ENCODE measurements at places on chromosomes 11 and 22.
A peak's percentile ranks its signal among the peaks of the same experiment; 100 is the strongest.

- no peak for DNase-seq
Measured at GRCh38 chr11:8011371-8011770, 24.2 kb downstream of the EIF3F start.

DNA sequence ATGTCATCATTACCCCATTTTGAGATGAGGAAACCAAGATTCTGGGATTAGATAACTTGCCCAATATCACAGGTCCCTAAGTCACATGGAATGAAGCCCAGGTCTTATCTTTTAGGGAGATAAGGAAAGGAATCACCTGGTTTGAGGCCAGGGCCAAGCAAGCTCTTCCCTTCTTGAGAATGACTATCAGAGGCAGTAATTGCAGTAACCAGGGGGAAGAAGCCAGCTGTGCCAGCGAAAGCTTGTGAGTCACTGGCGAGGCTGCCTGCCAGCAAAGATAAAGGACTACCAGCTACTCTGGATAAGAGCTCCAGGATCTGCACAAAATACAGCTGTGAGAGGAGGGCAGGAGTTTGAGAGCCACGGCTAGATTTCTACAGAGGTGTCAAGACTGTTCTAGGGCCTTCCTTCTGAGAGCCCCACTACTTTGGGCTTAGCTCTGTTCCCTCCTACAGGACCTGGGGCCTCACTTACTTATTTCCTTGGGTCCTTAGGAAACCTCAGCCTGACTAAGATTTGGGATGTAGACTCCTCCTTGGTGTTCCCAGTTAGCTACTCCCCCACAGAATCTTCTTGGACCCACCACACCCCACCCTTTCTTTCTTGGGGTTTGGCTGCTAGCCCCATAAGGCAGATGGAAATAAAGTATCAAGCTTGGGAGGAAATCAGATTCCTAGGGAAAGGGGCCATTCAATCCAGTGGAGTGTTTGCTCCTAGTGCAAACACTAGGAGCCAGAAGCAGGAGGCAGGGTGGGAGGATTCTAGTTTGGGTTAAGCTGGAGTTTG is 9.7 kb upstream of the CCKBR start:
- DNase-seq: peak; percentile 88

DNA sequence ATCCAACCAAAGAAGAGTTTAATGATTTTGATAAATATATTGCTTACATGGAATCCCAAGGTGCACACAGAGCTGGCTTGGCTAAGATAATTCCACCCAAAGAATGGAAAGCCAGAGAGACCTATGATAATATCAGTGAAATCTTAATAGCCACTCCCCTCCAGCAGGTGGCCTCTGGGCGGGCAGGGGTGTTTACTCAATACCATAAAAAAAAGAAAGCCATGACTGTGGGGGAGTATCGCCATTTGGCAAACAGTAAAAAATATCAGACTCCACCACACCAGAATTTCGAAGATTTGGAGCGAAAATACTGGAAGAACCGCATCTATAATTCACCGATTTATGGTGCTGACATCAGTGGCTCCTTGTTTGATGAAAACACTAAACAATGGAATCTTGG is 23.9 kb downstream of the KDM4D start:
- DNase-seq: no peak

DNA sequence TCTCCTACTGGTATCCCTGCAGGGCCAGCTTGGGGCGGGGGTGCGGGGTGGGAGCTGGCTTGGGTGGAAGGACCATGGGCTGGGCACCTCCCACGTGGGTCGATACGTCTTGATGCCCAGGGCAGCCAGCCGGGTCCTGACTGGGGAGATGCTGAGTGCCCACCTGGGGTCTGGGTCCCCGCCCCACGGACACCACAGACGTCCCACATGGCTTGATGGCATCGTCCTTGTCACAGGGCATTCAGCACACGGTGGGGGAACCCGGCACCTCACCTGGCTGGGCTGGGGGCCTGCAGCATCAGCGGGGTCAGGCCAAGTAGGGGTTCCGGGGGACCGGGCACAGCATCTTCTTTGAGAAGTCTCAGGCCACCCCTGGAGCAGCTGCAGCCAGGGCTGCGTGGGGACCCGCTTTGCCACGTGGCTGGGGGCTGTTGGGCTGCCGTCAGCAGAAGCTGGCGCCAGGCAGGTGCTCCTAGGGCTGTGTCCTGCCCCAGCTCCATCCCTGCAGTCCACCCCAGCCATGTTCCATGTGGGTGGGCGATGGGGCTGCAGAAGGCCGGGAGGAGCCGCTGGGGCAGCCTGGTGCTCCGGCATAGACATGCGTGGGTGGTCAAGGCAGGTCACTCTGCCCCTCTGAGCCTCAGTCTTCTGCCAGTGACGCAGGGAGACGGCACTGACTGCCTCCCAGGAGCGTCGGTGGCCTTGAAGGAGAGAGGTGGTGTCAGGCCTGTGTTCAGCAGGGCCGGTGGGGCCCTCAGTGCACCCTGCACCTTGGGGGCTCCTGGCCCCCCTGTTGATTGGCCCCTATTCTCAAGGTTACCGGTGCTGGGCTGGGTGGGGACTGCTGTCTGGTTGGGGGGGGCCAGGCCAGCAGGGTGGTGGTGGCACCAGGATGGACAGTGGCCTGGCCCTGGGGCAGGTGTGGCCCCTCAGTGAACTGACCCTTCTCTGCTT is 8.4 kb downstream of the SELENOO start:
- DNase-seq: no peak

DNA sequence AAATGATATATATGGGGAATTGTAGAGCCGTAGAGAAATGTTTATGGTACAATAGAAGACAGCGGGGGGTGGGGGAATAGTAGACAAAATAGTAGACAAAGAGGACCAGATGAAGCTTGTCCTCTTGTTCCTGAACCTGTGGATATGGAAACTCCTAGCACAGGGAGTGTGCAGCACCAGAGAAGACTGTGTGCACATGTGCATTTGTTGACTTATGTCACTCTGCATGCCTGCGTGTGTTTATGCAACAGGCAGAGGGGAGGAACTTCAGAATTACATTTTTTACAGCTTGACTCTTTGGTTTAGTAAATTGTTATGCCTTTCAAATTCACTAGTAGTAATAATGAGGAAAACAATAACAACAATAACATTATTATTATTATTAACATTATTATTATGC is 36.0 kb downstream of the TENM4 start:
- no peak for DNase-seq

- DNase-seq: no peak
Measured at GRCh38 chr22:44112191-44112590, 68.5 kb upstream of the PARVG start.

DNA sequence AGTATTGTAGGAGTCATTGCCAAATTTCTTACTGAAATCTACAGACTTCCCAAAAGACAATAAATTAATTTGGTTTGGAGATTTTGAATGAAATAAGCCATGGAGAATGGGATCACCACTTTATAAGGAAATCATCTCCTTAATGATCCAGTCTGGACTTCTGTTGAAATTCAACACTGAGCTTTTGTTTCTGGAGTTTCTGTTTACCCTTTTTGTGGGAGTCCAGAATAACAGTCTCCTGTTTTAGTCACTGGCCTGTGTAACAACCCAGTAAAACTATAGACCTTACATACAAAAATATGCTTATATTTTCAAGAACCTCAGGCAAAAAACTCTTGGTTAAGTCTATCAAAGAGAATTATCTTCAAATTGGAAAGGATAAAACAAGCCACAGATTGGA is 321.7 kb upstream of the PLET1 start:
- DNase-seq: no peak

- peak; percentile 69 for DNase-seq
Measured at GRCh38 chr11:18012122-18012905, 533 bp downstream of the SERGEF start.

GRCh38 chr11:60957188-60957587 is 5.2 kb upstream of the SLC15A3 start:
- no peak for DNase-seq

GRCh38 chr11:90250970-90251369 is 28.1 kb upstream of the CHORDC1 start:
- no peak for DNase-seq

- DNase-seq: no peak
Measured at GRCh38 chr11:1130276-1131032, 27.3 kb upstream of the MUC5AC start.

GRCh38 chr11:73940801-73941570 is 9.8 kb upstream of the DNAJB13 start:
- no peak for DNase-seq

DNA sequence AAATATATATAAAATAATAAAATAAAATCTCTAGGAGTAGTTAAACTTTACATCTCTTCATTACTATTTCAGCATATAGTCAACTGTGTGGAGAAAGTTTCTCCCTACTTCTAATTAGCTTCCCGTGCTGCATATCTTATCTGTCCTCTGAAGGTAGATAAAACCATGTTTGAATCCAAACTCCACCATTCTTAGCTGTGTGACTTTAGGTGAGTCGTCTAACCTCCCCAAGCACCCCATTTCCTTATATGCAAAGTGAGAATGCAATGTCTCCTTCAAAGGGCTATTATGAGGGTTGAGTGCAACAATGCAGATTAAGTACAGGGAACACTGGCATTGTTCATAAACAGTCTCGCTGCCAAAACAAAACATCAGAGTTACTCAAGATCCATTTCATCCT is 80.8 kb upstream of the DRD2 start:
- no peak for DNase-seq

- no peak for DNase-seq
Measured at GRCh38 chr22:46374663-46375474, 39.4 kb downstream of the TRMU start.

- no peak for DNase-seq
Measured at GRCh38 chr11:48055292-48056132, 75.2 kb downstream of the PTPRJ start.

GRCh38 chr22:43531651-43532050 is 119.8 kb downstream of the MPPED1 start:
- no peak for DNase-seq

GRCh38 chr11:77395460-77396173 is 78.3 kb downstream of the PAK1 start:
- DNase-seq: no peak

- DNase-seq: no peak
Measured at GRCh38 chr11:128579798-128580504, 7.4 kb downstream of the ETS1 start.

- DNase-seq: no peak
Measured at GRCh38 chr11:115054570-115055538, 376.5 kb downstream of the NXPE2 start.

DNA sequence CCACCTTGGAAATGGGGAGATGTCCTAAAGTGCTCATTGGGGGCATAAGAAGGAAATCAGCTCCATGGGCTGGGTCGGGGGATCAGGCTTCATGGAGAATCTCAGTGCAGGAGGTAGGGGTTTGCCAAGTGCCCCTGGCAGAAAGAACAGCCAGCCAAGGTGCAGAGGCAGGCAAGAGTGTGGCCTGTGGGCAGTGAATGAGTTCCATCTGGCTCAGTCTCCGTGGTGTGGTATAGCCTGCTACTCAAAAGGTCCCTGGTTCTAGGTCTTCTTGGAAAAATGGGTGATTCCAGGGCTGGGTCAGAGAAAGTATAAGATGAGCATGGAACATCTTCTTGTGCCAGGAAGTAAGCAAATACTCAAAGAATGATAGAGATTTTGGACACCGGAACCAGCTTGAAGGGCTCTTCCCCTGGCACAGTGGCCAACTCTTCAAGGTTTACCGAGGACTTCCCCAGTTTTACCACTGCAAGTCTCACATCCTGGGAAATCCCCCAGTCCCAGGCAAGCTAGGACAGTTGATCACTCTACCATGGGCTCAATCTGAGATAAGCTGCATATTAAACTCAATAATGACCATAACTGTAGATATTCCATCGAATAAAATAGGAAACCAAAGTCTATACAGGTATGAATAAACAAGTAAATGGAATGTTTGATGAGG is 10.6 kb upstream of the ARAP1 start:
- no peak for DNase-seq

DNA sequence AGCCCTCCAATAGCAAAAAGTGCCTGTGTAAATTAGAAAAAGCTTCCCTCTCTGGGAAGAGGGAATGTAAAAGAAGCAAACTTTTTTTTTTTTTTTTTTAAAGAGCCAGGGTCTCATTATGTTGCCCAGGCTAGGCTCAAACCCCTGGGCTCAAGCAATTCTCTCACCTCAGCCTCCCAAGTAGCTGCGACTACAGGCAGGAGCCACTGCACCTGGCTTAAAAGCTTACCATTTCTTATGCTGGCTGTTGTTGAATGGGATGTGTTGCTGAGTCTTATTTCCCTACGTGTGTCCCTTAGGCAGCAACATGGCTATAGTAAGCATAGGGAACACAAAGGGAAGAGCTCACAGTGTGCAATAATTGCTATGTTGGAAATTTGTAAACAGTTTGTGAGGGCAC is 225.5 kb upstream of the CCDC90B start:
- DNase-seq: no peak

- DNase-seq: no peak
Measured at GRCh38 chr22:49328118-49328475, 499.6 kb downstream of the BRD1 start.

DNA sequence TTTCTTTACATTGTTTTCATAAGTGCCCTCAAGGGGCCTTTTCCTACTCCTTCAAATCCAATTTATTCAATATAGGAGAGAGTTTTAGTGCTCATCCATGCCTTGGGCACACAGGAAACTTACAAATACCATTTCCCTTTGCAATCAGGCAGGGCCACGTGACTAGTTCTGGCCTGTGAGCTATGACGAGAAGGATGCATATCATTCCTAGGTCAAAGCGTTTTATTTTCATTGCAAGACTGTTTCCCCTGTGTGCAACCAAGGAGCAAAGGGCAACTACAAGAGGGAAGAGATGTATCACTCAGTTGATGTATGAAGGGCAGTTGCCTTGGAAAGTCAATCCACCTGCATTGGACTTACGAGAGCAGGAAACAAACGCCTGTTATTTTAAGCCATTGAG is 1.9 kb upstream of the TRAF6 start:
- no peak for DNase-seq
